Stimulated activated CD4-positive, alpha-beta T cell treated with anti-CD3 and anti-CD28 coated beads, TNF-alpha, amount 100 ng/mL, for 24 hours (primary cell): ENCODE measurements at places on chromosomes 2 and 18.

GRCh38 chr18:10122988-10123950 is 209.5 kb downstream of the VAPA start:
- DNase-seq, result no peak

DNA sequence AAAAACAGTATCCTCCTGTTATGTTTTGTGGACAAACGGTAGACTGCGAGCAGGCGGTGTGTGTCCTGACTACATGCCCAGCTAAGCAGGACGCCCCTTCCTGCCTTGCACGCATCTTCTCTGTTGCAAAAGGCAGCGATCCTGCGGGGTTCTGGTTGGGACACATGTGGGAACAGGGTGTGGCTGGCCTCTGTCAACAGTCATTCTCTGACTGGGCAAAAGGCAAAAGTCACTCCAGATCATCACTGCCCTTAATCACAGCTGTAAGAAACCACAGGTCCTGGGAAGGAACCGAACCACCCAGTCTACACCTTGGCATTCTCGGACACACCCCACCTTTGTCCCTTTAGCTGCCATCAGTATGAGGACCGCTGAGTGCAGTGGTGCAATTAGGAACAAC is 44.3 kb upstream of the TMEM87B start:
- DNase-seq, result no peak

DNA sequence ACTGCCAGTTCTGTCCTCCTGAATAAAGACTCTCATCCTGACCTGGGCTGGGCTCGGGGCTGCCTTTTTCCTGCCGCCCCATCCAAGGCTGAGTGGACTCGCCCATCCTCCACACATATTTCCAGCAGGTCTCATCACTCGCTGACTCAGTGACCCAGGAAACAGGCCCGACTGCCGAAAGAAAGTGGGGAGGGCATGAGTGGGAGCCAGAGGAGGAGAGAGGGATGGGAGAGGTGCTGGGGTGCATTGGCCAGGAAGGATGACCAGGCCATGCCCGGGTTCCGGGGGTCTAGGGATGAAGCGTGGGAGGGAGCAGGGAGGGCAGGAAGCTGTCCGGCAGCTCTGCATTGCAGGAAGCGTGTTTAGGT is 66.7 kb downstream of the TWIST2 start:
- no peak for DNase-seq

DNA sequence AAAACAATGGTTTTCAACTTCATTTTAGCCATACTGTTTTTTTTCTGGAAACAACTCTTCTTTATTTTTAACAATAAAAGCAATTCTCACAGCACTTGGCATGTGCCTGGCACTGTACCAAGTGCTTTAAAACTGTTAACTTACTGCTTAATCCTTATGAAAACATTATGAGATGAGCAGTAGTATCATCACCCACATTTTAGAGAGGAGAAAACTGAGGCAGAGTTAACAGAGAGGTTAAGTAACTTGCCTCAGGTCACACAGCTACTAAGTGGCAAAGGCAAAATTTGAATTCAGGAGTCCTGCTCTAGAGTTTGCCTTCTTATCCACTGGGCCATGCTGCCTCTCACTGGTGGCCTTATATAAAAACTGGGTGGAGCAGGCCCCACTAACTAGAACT is 23.2 kb downstream of the CTIF start:
- no peak for DNase-seq

- no peak for DNase-seq
Measured at GRCh38 chr2:135701442-135701841, 40.2 kb upstream of the UBXN4 start.

DNA sequence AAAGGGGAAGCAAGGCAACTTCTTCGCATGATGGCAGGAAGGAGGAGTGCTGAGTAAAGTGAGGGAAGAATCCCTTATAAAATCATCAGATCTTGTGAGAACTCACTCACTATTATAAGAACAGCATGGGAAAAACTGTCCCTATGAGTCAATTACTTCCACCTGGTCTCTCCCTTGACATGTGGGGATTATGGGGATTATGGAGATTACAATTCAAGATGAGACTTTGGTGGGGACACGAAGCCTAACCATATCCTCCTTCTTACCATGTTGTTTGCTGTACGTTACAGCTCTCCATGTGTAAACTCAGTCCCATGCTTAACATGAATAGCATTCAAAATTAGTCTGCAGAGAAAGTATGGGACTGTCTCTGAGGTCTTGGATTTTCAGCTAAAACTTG is 1096.8 kb upstream of the ACVR2A start:
- DNase-seq, result no peak

GRCh38 chr2:225113371-225114015 is 71.2 kb upstream of the DOCK10 start:
- DNase-seq, result no peak

DNA sequence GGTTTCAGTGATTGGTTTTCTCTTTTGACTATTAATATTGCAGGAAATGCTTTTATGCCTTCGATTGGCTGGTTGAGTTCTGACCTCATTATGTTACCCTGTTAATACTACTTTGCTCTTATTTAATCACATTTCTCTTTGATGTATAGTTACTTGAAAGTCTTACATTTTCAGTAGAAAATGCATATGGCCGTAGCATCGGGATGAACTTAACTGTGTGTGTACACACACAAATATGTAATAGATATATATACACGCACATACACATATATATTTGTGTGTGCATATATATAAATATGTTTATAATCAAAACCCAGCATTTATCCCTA is 1.6 kb downstream of the EPC2 start:
- no peak for DNase-seq
